GOT3 (cell line): ENCODE measurements at places on chromosomes 13 and 19.

GRCh38 chr13:55516610-55517009, 1624.1 kb upstream of the PRR20A start:
- DNase-seq, result no peak

- DNase-seq, result no peak
These were observed 112.5 kb upstream of the UQCRFS1 start for GRCh38 chr19:29325241-29325975.

DNA sequence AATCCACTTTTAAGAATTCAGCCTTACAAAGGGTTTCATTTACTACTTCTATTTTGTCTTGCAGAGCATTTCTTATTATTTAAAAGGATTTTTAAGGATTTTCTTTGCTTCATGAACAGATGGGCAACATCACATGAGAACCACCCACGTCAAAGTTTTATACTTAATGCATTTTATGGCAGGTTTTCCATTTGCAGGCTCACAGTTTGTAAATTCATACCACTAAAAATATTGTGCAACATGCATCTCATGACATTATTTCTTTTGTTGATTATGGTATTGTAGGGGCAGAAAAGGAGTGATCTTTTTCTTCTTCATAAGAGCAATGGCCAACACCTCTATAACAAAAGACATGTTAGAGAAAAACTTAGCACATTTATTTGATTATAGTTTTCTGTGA, 554.0 kb upstream of the SPRY2 start:
- no peak for DNase-seq

DNA sequence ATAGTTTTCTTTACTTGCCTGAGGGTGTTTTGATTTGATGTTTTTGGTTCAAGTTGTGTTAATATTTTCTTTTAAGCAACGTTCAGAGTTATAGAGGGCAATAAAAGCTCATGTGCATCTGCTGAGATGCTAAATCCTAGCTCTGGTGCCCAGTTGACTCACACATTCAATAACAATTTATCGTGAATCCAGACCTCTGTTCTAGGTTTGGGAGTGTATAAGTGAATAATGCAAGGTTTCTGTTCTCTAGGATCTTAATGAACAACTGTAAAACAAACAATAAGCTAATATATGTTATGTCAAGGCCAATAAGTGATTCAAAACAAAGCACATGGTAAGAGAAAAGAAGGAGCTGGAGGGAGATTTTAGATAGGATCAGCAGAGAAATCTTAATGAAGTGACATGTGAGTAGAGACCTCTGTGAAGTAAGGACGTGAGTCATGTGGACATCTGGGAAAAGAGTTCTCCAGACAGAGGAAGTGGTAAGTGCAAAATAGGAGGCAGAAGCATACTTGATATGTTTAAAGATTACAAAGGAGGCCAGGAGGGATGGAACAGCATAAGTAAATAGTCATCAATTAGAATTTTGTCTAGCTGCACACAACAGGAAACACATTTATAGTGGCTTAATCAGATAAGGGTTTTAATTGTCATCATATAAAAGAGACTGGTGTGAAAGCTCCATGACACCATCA, 278.5 kb upstream of the HTR2A start:
- no peak for DNase-seq

GRCh38 chr13:89567025-89567424, 1780.5 kb upstream of the MIR17HG start:
- DNase-seq, result no peak

DNA sequence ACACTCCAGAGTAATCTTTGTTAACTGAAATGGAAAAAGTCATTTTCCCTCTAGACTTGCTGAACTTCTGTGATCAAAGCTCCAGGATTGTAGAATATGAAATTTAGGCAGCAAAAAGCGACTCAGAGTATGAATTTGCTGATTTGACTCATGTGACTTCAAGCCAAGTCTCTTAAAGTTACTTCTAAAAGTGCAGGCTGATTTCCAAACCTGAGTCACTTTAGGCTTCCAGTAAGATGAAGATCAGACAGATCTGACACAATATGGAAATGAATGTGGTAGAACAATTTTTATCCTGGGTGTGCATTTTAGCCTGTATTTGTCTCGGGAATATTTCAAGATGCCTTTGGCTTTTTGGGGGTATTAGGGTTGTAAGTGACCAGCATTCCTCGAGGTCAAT, 151.0 kb upstream of the TMTC4 start:
- DNase-seq, result no peak
